ENCODE measurements at places on chromosomes 13 and 19.

GRCh38 chr13:109787135-109787954 lies 962 bp upstream of the IRS2 start:
- DNase-seq, result peak; percentile 32

DNA sequence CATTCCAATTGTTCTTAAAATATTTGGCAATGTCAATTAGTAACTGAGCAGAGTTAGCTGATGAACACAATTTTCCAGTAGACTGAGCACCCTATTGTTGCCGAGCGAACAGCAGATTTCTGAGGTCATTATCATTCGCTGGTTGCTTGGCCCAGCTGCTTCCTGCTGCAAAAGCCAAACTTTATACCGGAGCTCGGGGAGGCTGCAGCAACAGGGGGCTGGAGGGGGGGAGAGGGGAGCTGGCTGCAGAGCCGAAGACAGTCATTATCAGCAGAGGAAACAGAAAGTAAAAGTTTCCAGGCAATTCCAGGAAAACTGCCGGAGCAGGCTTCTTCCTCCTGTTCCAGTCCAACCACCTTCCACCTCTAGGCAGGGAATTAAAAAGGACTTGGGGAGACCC lies 77.9 kb downstream of the ZNF536 start:
- no peak for DNase-seq

- DNase-seq, result no peak
These were observed 21.0 kb downstream of the ITGBL1 start for GRCh38 chr13:101473458-101473857.

- no peak for DNase-seq
These were observed 226.2 kb upstream of the ARGLU1 start for GRCh38 chr13:106794117-106794516.

DNA sequence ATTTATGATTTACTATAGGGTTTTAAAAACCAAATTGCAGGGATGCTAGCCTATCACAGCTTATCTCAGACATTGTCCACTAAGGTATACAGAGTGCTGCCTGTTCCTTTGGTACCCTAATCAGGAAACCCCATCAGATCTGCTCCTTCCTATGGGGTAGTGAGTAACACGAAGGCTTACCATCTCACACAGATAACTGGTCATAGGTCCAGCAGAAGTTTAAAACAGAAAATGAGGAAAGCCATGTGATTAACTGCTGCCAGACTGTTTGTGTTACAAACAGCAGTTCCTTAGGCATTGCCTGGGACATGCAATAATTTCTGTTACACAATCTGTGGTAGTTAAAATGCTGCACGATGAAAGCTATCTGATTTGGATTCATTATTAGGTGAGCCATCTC lies 53.5 kb upstream of the ALOX5AP start:
- no peak for DNase-seq

DNA sequence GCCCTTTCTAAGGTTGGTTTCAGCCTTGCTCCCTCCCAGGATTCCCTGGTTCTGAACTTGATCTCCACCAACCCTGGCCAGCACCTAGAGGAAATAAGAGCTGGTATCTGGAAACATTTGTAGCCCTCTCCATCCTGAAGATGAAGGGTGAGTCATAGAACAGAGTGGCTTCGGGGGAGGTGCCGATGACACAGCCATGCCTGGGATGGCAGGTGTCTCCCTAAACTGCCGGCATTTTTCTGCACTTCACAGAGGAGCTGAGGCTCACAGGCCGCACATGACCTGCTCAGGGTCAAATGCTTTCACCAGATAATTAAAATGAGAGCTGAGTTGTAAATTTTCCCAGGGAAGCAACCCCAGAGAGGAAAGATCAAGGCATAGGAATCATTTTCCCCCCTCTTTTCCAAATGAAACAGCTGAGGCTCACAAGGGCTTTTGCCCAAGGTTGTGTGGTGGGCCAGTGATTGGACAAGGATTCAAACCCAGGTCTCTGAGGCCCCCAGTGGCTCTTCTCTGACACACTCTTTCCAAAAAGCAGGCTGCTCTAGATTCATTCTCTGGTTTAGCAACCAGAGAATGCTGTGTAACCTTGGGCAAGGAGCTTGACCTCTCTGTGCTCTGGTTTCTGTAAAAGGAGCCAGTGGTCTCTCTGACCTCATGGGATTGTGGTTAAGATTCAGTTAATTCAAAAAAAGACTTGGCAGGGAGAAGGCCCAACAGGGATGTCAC lies 1.2 kb upstream of the SLC25A42 start:
- no peak for DNase-seq

GRCh38 chr13:99374169-99374991 lies 67.2 kb upstream of the GPR183 start:
- no peak for DNase-seq

DNA sequence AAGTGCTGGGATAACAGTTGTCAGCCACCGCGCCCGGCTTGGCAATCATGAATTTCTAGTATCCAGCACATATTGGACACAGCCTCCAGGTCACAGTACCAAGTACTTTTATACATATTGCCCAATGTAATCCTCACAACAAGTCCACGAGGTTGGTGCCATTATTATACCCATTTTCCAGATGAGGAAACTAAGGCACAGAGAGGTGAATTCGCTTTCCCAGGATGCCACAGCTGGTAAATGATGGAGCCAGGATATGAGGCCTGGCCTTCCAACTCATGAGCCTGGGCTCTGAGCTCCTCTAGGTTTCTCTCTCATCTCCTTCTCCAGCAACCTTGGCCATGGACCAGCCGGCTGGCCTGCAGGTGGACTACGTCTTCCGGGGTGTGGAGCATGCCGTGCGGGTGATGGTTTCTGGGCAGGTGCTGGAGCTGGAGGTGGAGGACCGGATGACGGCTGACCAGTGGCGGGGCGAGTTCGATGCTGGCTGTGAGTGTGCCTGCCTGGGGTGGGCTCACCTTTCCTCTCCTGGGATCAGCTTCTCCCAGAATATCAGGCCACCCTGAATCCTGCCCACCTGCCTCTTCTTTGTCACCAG lies 7.5 kb downstream of the CCDC61 start:
- DNase-seq, result no peak

- no peak for DNase-seq
These were observed 186.6 kb upstream of the TSHZ3 start for GRCh38 chr19:31535691-31536460.

Data from CD4-positive, alpha-beta T cell treated with Interleukin-12 subunit alpha and Interleukin-12 subunit beta, for 1 hour (primary cell).